ENCODE measurements at places on chromosomes 7 and 10.

DNA sequence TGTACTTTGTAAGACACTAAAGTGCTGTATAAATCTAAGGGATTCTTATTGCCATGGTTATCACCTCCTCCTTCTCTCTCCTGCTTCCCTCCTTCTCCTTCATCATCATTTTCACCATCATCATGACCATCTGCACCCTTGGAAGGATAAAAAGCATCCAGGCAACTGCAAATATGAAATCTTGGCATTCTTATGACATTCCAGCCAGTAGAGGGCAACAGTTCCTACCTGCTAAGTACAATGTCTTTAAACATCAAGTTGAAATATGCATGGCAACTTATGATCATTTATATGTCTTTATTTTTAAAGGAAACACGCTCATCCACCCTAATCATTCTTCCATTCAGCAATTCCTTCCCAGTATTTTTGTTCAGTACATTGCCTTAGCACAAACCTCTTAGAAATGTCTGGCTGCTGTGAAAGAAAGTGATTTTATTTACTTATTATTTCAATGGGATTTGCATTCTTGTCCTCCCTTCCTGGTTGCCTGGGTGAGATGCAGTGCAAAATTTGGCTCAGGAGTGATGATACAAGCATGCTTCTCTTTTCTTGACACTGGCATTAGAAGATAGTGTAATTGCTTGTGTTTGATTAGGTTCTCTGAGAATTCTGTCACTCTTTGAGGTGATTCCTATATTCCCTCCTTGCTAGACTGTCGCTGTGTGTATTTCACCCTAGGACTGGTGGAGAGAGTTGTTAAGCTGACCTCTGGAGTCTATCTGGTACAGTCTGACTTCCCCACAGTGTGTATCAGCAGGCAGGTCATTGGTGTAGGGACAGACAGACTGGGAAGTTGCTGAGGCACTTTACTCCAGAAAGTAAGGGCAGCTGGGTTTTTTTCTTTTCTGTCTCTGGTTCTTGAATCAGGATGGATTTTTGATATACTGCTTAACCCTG is 188.5 kb upstream of the BMPER start:
- no peak for DNase-seq

- DNase-seq: no peak
Observed at GRCh38 chr7:44281811-44282600, 43.4 kb downstream of the CAMK2B start.

DNA sequence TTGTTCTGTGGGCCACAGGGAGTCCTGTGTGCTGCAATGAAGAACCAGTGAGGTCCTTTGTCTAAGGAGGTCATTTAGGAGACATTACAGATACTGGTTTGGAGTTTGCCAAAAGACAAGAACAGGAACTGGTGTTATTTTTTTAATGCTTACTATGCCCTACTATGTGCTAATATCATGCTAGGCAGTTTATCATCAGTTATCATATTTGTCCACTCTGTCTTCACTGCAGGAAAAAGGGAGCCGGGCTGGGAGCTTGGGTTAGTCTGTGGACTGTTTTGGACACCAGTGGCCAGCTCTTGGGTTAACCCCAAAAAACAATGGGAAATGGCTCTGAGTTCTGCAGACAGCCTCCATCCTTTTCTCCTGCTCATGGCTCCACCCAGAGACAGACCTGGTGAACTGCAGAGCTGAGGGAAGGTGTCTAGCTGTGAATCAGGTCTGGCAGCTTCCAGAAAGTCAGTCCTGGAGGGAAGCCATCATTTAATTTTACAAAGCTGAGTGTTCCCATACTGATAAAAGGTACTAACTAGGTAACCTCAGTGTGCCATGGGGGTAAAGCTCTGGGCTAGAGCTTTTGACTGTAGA is 101.2 kb upstream of the ZNF746 start:
- no peak for DNase-seq

DNA sequence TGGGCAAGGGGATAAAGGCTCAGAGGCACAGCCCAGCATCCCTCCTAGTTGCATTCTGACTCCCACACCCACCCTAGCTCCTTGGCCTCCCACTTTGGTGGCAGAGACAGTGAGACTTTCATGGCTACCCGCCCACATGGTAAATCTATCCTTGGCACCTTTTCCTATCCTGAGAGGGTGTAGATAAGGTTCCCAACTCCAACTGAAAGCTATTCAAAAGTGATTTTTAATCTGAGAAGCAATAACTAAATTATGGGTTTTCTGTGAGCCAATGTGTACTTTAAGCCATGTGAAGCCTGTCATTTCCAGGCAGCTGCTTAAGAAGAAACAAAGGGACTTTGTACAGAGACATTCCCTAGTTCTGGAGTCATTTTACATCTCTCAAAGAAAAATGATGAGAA is 9.1 kb downstream of the LAMB1 start:
- DNase-seq: no peak

DNA sequence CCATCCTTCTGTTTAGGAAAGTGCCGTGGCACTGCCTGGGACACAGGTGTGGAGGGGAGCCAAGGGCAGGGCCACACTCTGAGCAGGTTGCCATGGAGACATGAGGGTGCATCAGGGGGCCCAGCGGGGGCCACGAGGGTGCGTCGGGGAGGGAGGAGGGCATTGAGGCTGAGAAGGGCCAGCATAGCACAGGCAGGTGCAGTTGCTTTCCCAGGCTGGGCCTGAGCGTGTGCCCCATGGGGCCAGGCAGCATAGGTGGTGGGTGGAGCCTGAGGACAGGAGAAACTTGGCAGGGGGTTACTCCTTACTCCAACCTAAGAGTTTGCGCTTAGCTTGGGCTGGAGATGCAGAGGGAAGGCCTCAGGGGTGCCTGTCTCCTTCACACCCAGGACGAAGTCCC is 15.2 kb downstream of the YKT6 start:
- no peak for DNase-seq

Measured in activated CD4-positive, alpha-beta T cell treated with anti-CD3 and anti-CD28 coated beads for 4 hours (primary cell).